Heart left ventricle (tissue), 16 donors: ENCODE measurements at places on chromosomes 1 and 21. TPM values are rescaled to one million over a fixed set of nuclear protein-coding genes. Genes with fewer than 3 reads are reported as not detected.

The MTMR11 gene
- total RNA-seq: 2.1 TPM

The KCNJ9 gene
- total RNA-seq: not detected

The KCNT2 gene
- 0.38 TPM for total RNA-seq

The LIN28A gene
- total RNA-seq: not detected

The KCNQ4 gene
- 2.2 TPM for total RNA-seq

The NDUFS2 gene
- 369 TPM for total RNA-seq

The BARHL2 gene
- total RNA-seq: not detected

The G0S2 gene
- total RNA-seq: 116 TPM

DNA sequence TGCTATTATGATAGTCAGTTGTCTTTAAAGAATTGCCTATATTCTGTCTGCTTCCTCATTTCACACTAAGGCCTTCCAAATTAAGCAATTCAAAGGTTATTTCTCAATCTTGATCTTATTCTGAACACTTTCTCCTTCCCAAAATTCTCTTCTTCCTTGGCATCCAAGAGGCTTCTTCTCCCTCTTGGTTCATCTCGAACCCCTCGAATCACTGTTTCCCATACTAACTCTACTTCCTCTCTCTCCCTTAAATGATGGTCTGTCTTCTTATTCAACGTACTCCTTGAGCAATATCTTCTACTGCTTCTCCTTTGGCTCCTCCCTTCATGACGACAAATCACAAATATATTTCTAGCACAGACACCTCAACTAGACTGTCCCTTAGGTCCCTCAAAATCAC lies 4.5 kb downstream of the COPA start:
- H3K36me3 ChIP-seq: peaks cover 57% of the 10 kb centered on the region
- DNase-seq: no peak

DNA sequence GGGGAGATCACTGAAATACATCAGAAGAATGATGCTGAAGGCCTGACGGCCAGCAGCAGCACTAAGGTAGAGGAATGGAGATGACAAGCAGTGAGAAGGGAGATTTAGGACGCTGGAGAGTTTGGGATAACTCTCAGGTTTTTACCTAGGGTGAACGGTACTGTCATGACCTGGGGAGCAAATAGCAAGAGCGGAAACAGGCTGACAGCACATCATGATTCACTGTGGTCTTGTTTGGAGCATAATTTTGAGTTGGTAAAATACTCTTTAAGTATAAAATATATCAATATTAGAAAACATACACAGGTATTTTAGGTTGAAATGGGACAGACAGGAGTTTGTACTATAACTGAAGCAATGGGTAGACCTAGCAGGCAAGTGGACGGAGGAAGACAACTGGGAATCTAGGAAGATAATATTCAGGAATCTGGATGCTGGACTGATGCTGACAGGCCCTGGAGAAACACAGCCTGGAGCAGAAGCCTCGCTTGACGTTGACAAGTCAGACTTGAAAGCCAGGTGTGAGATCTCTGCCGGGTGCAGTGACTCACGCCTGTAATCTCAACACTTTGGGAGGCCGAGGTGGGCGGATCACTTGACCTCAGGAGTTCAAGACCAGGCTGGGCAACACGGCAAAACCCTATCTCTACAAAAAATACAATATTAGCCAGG lies 33.3 kb downstream of the ALG14 start:
- DNase-seq: no peak
- H3K4me1 ChIP-seq: peaks cover 19% of the 10 kb centered on the region
- H3K27ac ChIP-seq: no peak overlapping the region
- no peaks in the 10 kb centered on the region for H3K27me3 ChIP-seq
- no peaks in the 10 kb centered on the region for H3K36me3 ChIP-seq
- no peak overlapping the region for H3K4me3 ChIP-seq

GRCh38 chr21:33841561-33841960 lies 74.0 kb downstream of the ATP5PO start:
- peaks cover 15% of the 10 kb centered on the region for H3K36me3 ChIP-seq
- no peaks in the 10 kb centered on the region for H3K4me1 ChIP-seq
- no peaks in the 10 kb centered on the region for H3K27me3 ChIP-seq
- no peak overlapping the region for H3K4me3 ChIP-seq

DNA sequence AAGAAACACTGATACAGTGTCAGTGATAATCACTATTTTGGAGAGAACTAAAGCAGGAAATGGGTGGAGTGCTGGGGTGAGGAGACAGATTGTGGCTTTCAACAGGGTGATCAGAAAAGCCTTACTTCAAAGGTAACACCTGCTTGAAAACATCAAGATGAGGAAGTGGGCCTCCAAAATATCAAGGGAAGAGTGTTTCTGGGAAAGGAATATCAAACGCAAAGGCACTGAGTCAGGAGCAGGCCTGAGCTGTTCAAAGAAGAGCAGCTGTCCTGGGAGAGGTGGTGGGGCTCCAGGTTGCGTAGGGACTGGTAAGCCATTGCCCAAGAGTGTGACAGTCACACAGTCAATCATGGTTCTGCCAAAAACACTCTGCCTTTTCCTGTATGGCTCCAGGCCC lies 47.1 kb upstream of the ATP1A1 start:
- no peaks in the 10 kb centered on the region for H3K36me3 ChIP-seq
- no peaks in the 10 kb centered on the region for H3K4me1 ChIP-seq
- no peak for DNase-seq
- no peaks in the 10 kb centered on the region for H3K27me3 ChIP-seq

DNA sequence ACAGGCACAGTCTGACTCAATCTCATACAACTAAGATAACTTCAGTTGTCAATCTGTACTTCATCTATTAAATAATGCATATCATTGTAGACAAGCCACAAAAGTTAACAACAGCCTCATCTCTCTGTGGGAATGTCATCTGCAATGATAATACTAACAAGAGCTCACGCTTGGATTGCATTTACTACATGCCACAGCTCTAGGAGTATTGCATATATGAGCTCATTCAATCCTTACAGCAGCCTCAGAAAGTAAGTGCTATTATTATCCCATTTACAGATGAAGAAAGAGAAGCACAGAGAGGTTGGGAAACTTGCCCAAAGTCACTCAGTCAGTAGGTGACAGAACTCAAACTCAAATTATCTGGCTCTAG lies 105.7 kb upstream of the GUCA2B start:
- H3K27ac ChIP-seq: peak overlapping the region; percentile 54
- H3K4me1 ChIP-seq: peaks cover 7% of the 10 kb centered on the region
- DNase-seq: no peak
- no peak overlapping the region for H3K4me3 ChIP-seq

- H3K27me3 ChIP-seq: no peaks in the 10 kb centered on the region
- H3K4me3 ChIP-seq: peak within 1 kb of the TSS; percentile 82
- peak within 1 kb of the TSS; percentile 99 for H3K27ac ChIP-seq
- peak; percentile 88 for DNase-seq
Observed at GRCh38 chr1:56578963-56579875, at the start of gene PLPP3. PLPP3 (minus strand) TSS chr1:56579563; CDS start chr1:56579016, 547 bp downstream.

DNA sequence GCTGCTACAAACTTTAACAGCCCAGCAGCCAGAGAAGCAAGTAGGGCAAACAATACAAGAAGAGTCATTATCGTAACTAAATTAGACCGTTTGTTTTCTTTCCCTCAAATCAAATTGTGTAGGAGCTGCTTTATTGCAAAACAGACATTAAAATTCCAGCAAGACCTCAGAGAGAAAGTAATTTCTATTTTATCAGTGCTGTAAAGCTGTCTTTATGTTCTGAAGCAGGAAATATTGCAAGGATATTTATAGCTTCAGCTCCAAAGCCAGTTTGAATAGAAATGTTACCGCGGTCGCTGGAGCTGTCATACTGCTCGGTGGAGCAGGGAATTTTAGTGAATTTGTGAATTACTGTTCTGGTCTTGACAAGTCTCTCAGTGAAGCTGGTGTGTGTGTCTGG lies 503.8 kb upstream of the PLXNA2 start:
- H3K27me3 ChIP-seq: no peaks in the 10 kb centered on the region
- no peaks in the 10 kb centered on the region for H3K4me1 ChIP-seq
- no peaks in the 10 kb centered on the region for H3K36me3 ChIP-seq
- no peak overlapping the region for H3K4me3 ChIP-seq

DNA sequence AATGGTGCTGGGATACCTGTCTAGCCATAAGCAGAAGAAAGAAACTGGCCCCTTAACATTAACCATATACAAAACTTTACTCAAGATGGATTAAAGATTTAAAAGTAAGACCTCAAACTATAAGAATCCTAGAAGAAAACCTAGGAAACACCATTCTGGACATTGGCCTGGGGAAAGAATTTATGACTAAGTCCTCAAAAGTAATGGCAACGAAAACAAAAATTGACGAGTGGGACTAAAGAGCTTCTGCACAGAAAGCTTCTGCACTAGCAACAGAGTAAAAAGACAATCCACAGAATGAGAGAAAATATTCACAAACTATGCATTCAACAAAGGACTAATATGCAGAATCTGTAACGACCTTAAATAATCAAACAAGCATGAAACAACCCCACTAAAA lies 66.7 kb downstream of the NME7 start:
- DNase-seq: no peak
- H3K27me3 ChIP-seq: no peaks in the 10 kb centered on the region
- no peak overlapping the region for H3K27ac ChIP-seq
- no peaks in the 10 kb centered on the region for H3K4me1 ChIP-seq

GRCh38 chr1:185595835-185596667 lies 138.1 kb upstream of the HMCN1 start:
- peak overlapping the region; percentile 84 for H3K27ac ChIP-seq
- H3K36me3 ChIP-seq: no peaks in the 10 kb centered on the region
- H3K4me3 ChIP-seq: no peak overlapping the region

GRCh38 chr1:57632401-57632800 lies 208.5 kb upstream of the DAB1 start:
- H3K36me3 ChIP-seq: no peaks in the 10 kb centered on the region
- no peaks in the 10 kb centered on the region for H3K27me3 ChIP-seq
- H3K4me3 ChIP-seq: no peak overlapping the region
- H3K27ac ChIP-seq: no peak overlapping the region
- no peaks in the 10 kb centered on the region for H3K4me1 ChIP-seq

DNA sequence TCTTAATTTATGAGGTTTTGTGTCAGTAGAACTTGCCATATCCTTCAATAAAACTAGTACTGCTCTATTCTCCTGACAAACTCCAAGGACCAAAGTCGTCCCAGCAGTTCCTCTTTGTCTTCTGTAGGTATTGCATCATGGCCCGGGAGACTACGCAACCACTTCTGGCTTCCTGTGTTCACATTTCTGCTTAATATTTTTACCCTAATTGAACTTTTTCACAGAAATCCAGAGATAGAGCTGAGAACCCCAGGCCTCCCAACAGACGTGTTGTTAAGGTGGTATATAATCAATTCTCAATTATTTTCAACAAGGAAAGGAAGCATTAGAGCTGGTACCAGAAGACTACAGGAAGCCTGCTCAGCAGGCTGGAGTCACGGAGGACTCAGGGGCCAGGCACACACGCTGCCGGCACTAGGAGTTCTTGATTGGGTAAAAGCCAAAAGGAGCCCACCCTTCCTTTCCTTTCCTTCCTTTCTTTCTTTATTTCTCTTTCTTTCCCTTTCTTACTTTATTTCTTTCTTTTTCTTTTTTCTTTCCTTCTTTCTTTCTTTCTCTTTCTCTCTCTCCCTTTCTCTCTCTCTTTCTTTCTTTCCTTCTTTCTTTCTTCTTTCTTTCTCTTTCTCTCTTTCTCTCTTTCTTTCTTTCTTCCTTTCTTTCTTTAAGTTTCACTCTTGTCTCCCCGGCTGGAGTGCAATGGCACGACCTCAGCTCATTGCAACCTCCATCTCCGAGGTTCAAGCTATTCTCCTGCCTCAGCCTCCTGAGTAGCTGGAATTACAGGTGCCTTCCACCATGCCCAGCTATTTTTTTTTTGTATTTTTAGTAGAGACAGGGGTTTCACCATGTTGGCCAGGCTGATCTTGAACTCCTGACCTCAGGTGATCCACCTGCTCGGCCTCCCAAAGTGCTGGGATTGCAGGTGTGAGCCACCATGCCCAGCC lies 173.7 kb downstream of the ZBTB18 start:
- no peaks in the 10 kb centered on the region for H3K27me3 ChIP-seq
- no peaks in the 10 kb centered on the region for H3K4me1 ChIP-seq
- no peaks in the 10 kb centered on the region for H3K36me3 ChIP-seq
- no peak overlapping the region for H3K27ac ChIP-seq

- H3K4me3 ChIP-seq: no peak overlapping the region
- peak overlapping the region; percentile 82 for H3K27ac ChIP-seq
- DNase-seq: peak; percentile 77
Observed at GRCh38 chr1:230191079-230191804, 124.2 kb downstream of the GALNT2 start.

- no peak overlapping the region for H3K27ac ChIP-seq
- H3K27me3 ChIP-seq: no peaks in the 10 kb centered on the region
- DNase-seq: no peak
- no peaks in the 10 kb centered on the region for H3K4me1 ChIP-seq
Observed at GRCh38 chr1:162956922-162957321, 95.9 kb upstream of the CCDC190 start.

DNA sequence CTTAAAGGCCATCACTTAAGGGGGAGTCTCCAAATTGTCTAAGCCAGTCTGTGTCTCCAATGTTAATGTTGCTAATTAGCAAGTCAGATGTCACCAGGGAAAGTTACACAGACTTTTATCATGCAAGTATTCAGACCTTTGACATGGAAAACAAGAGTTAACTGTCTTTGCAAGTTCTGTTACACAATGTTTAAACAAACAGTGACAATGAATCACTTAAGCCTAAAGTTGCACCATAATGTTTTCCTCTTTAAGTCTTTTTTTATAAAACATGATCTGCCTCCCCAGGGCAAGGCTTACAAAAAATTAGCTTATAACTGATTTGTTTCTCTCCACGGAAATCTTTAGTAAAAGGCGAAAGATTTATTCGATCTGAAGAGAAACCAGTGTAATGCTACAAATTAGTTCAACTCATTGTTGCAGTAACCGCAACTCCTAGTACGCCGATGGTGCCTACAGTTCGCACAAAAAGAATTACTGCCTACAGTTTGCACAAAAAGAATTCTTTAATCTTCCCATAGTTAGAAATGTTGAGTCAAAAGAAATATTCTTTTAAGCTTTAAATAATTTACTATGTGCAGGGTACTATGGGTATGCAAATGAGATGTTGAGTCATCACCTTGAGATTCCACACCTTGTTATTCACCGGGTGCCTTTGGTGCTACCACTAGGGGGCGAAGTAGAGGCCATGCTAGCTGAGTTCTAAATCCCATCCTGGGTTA lies 45.3 kb downstream of the HHAT start:
- no peak overlapping the region for H3K27ac ChIP-seq
- H3K27me3 ChIP-seq: no peaks in the 10 kb centered on the region
- no peak for DNase-seq
- no peaks in the 10 kb centered on the region for H3K4me1 ChIP-seq
- no peak overlapping the region for H3K4me3 ChIP-seq
- no peaks in the 10 kb centered on the region for H3K36me3 ChIP-seq
